ENCODE measurements at places on chromosomes 1 and 21.
A peak's percentile ranks its signal among the peaks of the same experiment; 100 is the strongest.

- no peak for DNase-seq
Measured at GRCh38 chr1:28111157-28111556, 22.7 kb upstream of the EYA3 start.

DNA sequence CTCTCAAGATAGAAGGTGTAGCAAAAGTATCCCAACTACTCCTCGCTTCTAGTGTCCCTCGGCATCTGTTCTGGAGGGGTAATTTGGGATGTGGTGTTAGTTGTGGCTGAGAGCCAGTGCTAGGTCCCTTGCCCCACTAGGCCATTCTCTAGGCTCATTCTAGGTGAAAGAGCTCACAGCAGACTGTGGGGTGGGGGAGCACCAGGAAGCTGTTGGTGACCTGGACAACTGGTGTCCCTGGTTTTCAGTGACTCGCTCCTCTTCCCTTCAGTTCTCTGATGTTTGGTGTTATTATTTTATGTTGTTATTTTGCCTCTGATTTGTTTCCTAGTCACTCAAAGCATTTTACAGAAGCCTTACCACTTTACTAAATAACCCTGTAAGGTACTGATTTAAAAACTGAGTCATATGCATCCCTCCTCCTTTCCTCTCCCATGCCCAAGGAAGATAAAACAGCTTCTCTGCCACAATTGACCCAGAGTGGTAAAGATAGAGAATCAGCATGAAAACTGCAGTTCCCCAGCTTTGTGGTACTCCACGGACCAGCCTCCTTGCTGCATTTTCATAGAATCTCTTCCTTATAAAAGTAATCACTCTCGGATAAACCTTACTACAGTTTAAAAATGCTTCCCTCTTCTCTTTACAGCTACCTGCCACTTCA lies 14.1 kb downstream of the DYRK3 start:
- no peak for DNase-seq

GRCh38 chr1:55623311-55623710 lies 408.1 kb upstream of the USP24 start:
- no peak for DNase-seq

DNA sequence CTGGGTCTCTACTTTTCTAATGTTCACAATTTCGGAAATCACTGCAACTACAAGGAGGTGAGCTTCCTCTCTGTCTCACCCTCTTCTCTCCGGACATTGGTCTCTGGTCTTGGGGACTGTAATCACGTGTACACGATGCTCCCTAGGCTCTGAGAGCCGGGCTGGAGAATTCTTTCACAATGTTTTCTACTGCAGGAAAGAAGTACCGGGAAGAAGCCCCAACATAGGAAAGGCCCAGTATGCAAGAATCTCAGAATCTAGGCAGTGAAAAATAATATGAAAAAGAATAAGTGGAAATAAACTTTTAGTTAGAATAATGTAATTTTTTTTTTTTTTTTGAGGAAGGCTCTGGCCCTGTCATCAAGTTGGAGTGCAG lies 13.5 kb upstream of the HJV start:
- DNase-seq, result peak; percentile 46

- no peak for DNase-seq
Measured at GRCh38 chr1:69976896-69977295, 228.5 kb downstream of the LRRC40 start.

DNA sequence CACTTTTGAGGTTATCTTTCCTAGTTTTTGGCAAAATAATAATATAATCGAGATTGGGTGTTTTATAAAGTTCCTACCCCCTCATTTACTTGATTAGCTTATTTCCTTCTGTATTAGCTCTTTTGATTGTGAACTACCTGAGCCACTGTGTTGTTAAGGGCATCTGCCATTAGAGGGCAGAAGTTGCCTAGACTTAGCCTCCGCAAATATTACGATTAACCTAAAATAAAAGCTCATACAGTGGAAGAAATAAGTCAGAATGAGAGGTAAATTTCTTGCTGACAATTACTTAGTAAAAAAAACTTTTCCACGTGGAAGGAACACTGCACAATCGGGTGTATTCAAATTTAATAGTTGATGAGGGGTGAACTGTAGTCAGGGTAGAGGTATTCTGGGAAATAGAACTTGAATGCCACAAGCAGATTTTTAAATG lies 2.3 kb downstream of the H3-3A start:
- peak; percentile 76 for DNase-seq

- no peak for DNase-seq
Measured at GRCh38 chr21:44527983-44528633, 11.9 kb downstream of the KRTAP10-1 start.

DNA sequence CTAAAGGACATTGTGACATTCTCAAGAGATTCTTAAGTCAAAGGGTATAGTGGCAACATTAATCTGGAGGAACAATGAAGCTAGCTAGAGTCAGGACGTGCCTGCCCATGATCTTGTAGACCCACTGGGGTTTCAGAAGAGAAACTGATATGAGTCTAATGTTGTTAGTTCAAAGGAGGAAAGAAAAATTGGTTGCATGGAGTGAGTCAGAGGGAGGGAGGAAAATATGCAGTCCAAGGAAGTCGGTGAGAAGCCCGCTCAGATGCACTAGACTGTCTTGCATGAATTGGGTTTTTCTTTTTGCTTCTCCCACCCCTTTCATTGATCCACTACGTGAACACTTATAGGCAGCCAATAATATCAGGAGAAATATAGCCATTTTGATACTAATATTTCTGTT lies 53.8 kb upstream of the SYT14 start:
- no peak for DNase-seq

DNA sequence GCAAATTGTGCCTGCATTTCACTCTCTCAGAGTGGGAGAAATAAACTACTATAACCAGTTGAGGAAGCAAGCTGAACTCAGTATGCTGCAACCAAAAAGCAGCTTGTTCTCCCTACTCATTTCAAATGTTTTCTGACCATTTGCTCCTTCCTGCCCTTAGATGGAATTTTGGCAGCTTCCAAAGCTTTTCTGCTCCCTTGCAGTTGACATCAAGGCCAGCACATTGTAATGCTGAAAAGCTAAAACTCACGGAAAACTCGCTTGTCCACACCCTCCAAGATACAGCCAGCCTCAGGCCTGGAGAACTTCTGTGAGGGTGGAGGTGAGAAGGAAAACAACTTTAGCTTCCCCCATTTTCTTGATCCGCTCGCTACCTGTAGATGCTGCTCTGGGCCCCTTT lies 5.0 kb upstream of the CHML start:
- DNase-seq, result no peak

DNA sequence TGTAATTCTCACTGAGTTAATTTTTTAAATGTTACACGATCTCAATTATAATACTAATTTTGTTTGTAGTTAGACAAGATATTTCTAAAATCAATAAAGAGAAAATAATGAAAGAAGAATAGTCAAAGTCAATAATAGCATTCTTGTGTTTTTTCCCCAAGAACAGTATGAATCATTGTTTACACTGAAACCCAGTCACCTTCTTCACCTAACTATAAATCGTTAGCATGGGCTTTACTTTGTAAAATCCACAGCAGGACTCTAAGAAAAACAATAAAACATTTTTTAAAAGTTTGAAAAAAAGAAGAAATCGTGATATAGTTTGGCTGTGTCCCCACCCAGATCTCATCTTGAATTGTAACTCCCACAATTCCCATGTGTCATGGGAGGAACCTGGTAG lies 234.6 kb upstream of the LYPLAL1 start:
- no peak for DNase-seq

DNA sequence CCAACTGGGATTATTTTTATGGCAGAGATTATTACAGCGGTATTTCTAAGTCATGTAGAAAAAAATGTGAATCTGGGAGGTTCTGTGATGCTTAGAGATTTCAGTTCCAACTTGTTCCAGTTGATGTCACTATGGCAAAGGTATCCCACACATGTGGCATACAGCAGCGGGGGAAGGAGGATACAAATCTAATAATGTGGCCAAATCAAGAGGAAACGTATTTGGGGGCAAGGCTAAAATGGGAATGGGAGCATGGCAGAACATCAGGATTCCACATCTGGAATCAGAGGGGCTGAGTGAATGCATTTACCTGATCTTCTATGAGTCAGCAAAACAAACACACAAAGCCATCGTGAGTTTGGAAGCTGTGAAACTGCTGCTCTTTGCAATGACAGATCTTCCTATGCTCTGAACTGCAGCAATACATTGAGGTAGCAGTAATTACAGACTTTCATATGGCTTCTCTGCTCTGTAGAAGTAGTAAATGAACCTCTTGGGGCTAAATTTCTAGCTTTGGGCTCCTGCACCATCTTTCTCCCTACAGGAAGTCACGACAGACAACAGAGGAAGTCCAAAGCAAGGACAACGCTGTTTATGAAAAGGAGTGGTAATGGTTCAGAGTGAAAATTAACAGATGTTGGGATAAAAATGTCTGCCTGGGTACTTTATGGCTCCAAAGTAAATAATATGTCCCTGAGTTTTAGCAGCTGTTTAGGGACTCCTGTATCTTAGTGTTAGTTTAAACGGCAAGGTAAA lies 55.5 kb downstream of the GABPA start:
- peak; percentile 28 for DNase-seq

DNA sequence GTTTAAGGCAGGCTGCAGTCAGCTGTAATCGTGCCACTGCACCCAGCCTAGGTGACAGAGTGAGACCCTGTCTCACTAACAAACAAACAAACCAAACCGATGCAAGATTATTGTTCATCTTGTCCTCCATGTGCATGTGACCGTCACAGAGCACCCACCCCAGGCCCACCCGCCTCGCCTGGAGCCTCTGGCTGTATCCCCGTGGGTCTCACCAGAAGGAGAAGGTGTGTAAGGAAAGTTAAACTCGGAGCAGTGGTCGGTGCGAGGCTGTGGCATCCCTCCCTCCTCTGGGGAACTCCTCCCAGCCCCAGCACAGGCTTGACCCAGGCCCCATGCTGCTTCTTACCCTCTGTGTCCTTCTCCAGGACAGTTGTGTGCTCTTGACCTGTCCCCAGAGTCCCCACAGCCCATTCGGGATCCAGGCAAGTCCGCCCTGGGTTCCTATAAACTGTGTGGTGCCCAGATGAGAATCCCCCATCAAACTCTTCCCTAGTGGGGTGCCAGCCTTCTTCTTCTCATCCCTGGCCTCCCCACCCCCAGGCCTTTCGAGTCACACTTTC lies 318.4 kb downstream of the AJAP1 start:
- no peak for DNase-seq

DNA sequence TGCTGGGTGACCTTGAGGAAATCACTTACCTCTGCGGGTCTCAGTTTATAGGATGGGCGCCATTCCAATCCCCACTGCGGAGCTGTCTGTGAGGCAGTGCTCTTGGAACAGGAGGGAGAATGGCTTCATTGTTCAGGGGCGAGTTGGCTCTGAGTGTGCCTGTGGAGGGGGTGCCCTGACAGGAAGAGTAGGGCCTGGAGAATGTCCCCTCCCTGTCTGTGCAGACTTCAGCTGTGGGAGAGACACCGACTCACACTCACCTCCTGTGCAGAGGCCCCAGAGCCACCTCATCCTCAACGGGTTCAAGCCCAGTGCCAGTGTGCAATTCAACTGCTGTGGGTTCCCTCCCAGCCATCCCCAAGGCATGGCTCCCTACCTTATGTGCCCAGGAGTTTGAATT lies 17.1 kb downstream of the ADORA1 start:
- DNase-seq, result no peak

DNA sequence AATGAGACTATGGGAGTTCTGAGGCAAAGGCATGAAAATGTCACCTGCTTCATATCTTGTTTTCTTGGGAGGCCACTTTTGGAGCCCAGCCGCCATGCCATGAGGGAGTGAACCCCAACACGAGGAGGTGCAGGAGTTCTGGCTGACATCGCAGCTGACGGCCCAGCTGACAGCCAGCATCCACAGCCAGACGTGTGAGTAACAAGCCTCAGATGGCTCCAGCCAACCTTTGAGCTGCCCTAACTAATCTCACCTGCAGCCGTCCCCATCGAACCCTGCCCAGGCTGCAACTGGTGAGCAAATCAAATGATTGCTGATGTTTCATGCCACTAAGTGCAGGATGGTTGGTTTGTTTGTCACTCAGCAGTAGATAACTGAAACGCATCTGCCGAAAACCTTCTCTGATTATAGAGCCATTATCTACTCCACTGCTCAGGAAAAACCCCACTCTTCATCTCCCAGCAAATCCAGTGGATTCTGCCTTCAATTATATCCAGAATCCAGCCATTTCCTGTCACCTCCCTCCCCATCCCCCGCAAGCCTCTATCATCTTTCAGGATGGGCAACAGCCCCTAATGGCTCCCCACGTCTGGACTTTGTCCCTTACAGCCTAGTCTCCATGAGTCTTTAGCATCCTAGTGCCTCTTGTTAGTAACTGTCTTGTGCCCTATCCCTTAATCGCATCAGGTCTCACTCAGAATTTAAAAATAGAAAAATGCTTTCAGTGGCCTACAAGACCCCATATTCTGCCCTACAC lies 18.5 kb upstream of the RAB4A start:
- DNase-seq, result no peak

- DNase-seq, result no peak
Measured at GRCh38 chr1:223358826-223359225, 5.2 kb downstream of the SUSD4 start.

- DNase-seq, result no peak
Measured at GRCh38 chr1:47510282-47510811, 72.5 kb downstream of the FOXD2 start.

GRCh38 chr1:35876988-35877387 lies 6.0 kb upstream of the AGO1 start:
- DNase-seq, result peak; percentile 20

DNA sequence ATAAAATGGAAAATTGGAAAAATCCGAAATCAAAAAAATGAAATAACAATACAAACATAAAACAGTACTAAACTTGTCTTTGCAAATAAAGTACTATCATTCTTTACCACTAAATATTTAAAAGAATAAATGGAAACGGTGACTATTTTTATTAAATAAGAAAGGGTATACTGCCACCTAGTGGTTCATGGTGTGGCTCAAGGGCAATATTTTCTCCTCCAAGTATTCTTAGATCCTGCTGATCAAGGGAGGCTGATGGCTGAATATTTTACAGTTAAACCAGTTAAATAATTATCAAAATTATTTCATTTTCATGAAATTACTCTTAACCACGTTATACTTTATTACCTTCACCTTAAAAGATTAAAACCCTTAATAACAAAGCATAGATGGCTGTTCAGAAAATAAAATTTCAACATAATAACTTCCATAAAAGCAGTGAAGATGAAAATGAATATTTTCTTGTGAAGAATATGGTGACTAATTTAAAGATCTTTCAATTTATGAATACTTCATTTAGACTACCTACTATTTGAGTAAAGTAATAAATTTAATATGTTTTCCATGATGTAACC lies 1793.9 kb downstream of the NCAM2 start:
- peak; percentile 64 for DNase-seq

Measured in OCI-LY7 (cell line).